ENCODE measurements at places on chromosomes 1 and 21.

DNA sequence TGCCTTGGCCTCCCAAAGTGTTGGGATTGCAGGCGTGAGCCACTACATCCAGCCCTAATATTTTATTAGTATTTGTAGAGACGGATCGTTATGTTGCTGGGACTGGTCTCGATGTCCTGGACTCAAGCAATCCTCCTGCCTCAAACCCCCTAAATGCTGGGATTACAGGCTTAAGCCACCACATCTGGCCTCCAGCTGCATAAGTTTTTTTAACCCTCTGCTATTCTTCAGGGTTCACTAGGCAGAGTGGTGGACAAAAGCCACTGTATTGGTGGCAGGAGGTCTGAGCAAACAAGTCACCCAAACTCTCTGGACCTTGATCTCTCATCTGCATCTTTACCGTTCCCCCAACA is 10.1 kb upstream of the CLIC4 start:
- no peak for DNase-seq

DNA sequence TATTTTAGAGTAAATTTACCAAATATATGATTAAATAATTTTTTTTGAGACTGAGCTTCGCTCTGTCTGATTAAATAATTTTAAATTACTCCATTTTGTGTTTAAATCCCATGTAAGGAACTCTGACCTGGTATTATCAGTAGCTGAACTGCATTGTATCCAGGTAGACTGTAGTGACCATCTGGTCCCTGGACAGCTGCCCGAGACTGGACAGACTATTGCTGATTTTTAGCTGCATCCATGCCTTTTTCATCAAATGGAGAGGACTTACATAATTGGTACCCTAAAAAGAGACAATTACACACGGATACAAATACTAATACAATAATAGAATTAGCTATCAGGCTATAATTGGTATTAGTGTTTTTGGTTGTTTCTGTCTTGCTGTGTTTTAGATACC is 20.6 kb downstream of the OLFM3 start:
- DNase-seq = no peak

DNA sequence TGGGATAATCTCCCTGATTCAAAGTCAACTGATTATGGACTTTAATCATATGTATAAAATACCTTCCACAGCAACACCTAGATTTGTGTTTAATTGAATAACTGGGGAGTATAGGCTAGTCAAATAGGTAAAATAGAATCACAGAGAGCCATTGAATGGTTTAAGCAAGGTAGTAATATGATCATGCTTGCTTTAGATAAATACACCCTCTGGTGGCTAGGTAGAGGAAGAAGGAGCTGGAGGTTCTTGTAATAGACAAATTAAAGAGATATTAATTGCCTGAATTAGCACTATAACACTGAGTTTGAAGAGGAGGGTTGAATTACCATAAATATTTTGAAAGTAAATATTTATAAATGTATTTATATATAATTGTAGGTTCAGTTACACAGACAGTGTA is 40.3 kb downstream of the DIRAS3 start:
- DNase-seq = no peak

DNA sequence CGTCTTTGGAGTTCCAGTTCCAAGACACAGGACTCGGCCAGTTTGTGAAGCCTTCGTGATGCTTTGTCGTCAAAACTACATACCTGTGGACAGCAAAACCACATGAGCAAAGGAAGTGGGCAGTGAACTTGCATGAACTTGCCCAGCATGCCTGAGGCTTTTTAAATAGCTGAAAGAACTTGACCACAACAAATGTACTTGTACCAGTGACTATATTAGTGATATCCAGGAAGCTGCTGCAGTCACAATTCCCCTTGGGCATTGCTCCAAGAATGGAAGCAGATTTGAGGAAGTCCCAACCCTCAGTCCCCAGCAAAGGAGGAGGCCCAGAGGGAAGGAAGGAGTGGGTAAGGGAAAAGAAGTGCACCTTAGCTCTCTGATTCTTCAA is 2.6 kb downstream of the FUCA1 start:
- no peak for DNase-seq

DNA sequence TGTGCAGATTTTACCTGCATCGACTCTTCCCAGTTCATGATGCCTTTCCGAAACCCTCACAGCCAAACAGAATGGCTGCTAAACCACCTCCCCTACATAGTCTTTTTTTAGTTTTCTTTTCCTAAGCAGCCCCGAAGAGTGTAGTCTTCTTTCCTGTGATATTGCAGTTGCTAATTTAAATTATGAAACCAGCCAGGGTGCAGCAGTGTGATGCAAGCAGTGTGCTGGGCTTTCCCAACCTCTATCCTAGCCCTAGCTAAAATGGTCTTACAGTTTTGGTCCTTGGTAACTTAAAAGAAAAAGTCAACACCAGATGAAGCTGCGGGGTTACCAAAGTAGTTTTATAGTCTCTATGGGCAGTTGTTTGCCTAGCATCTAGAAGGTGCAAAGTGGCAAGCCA is 82.0 kb upstream of the GCLM start:
- DNase-seq = no peak

DNA sequence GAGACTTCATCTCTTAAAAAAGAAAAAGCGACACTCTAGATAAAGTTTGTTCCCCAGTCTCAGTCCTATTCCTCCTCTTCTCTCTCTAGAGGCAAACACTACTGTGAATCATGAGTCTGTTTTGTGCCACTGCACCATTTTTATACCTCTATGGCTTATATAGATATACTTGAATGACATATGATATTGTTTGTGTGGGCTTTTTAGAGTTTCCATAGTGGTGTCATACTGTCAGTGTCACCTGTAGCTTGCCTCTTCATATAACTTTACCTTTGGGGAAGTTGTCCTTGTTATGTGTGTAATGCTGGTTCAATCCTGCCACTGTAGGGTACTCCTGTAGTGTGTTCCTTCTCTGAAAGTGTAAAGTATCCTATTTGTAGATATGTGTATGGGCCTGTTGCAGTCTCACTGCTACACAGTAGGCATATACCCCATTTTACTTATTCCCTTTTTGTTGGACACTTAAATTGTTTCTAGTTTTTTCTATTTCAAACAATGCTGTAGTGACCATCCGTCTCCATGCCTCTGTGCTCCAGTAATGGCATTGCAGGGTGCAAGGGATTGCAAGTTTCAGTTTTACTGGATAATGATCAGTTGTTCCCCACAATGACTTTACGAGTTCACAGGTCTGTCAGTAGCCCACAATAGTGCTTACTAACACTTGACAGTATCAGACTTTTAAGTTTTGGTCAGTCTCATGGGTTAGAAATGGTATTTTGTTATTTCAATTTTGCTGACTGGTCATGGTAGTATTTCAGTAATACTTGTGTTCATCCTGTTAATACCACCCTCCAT is 2.7 kb downstream of the PRMT2 start:
- no peak for DNase-seq

DNA sequence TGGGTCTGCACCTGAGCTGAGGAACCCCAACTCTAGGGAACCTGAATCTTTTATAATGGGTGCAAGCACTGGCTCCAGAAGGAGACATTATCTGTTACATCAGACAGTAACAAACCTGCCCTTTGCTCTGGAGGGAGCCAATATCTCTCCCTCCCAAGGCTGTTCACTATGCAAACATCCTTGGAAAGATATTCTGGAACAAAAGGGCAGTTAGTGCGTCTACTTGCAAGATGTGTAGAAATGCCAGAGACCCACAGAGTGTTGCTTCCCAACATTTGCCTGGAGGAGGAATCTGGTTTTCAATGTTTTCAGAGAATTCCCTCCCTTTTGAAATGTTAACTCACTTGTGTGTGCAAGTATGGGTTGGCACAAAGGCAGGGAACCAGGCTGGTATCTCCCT is 31.9 kb downstream of the UMODL1 start:
- no peak for DNase-seq

- DNase-seq = no peak
Observed at GRCh38 chr21:28636752-28637691, 355.7 kb downstream of the LTN1 start.

DNA sequence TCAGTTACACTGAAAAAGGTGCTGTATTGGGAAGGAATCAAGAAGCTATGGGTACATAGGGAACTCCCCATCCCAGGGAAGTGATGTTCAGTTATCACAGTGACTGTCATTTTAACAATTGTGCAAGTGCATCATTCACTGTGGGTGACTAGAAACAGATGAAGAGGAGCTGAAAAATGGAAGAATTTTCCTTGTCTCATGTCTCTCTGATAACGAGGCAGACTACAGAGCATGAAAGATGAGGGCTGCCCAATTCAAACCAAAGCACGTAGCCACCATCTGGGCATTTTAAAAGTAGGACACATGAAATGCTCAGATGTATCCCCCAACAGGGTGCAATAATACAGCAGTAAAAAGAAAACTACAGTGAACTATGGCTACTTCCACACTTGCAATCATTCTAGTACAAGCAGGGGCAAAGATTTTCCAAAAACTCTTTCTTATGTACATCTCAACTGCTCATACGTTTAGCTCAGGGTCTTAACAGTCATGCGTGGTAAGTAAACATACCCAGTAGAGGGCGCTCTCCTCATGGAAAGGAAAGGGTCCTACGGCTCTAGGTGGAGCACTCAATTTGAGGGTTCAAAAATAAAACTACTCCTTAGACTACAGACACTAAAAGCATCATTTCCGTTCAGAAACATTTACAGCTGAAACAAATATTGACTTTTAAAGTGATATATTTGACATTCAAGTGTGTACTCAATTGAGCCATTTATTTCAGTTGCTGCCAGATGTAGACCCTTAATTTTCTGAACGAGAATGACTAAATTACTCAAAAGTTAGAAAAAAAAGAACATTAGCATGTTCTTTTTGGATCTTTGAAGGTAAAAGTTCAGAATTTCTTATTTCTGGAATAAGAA is 143.2 kb downstream of the KCTD3 start:
- no peak for DNase-seq

- no peak for DNase-seq
Observed at GRCh38 chr1:238088560-238089290, 198.0 kb upstream of the ZP4 start.

DNA sequence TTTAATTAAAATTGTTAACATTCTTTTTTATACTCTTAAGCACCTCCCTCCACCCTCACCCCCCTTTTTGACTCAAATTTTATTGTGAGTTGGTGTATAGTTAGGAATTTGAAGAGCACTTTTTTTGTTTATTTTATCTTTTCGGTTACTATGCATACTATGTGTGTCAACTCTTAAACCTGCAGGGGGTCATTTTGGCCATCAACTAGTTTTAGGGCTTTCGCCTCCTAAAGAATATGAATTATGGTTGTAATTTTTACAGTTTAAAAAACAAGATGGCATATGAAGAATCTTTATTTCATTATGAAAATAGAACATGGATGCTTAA is 9.7 kb downstream of the BACH1 start:
- no peak for DNase-seq

GRCh38 chr1:231694465-231695077 is 68.0 kb downstream of the DISC1 start:
- no peak for DNase-seq

- DNase-seq = no peak
Observed at GRCh38 chr1:183039330-183039729, 16.1 kb downstream of the LAMC1 start.

GRCh38 chr1:212920896-212921295 is 29.4 kb upstream of the VASH2 start:
- no peak for DNase-seq

DNA sequence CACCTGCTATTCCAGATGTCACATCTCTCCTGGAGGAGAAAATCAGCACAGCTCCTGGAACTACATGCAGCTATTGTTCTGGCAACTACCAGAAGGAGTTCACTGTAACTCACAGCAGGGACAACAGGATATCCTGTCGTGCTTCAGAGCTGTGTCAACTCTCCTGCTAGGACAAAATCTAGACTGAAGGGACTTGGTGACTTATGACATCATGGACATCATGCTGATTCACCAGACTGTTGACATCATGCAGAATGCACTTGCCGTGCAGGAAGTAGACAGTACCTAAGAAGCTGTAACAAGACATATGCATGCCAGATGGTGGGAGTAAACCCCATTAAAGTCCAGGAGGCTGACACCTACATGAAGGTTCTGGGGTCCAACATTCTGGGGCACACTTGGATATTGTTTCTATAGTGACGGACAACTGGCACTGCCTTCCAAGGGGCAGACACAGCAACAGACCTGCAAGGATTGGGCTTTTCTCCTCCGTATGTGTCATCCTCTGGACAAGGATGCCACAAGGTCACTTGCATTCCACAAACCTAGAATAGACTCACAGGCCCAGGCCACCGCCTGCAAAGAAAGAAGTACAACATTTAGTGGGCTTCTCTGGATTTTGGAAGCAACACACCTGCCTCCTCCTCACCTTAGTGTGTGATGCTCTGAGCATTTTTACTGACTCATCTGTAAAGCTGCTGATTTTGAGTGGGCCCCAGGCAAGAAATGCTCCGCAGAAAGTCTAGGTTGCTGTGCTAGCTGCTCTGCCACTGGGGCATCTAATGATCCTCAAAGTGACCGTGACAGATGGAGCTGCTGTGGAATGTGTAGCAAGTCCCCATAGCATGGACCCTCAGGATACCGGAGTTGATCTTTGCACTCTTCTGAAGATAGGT is 249.2 kb downstream of the MATN1 start:
- no peak for DNase-seq

GRCh38 chr1:88503646-88504045 is 180.4 kb upstream of the PKN2 start:
- no peak for DNase-seq

- no peak for DNase-seq
Observed at GRCh38 chr1:231677442-231677841, 50.9 kb downstream of the DISC1 start.

DNA sequence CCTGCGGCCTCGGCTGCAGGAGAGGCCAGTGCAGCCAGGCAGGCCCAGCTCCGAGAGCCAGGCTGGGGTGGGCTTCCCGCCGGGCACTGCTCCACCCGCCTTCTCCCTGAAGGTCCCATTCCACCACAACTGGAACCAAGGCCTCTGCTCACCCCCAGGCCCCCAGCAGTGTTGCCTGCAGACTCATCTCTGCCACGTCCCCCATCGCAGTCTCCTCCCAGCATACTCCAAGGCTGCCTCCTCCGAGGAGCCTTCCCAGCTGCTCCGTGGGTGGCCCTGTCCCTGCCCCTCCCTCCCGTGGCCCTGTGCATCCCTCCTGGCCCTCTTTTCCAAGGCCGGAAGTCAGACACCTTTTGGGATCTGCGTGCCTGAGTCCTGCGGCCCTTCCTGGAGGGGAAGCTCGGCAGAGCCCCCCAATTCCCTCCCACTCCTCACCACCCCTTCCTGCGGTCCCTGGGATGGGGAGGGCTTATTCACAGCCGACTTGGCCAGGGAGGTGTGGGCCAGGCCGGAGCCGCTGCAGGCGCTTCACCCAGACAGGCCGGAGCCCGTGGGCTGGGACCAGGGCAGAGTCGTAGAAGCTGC is 47.6 kb downstream of the SLX9 start:
- DNase-seq = no peak

DNA sequence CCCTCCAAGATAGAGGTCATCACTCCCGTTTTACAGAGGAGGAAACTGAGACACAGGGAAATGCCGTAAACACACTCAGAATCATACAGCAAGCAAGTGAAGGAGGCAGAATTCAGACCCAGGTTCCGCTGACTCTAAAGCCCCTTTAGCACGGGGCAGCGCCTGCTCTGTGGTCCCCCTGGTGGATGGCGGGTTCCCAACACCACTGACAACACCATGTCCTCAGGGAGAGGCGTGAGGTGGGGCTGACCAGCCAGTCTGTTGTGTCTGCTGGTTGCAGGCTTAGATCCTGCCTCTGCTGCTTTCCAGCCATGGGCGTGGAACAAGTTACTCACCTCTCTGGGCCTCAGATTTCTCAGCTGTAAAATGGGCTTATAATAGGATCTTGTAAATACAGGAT is 617.3 kb downstream of the MATN1 start:
- DNase-seq = no peak

GRCh38 chr1:203475012-203475981 is at the start of gene PRELP:
Gene PRELP, plus strand, starts transcription at chr1:203475806. Its CDS starts 7,379 bp downstream, at chr1:203483185.
- DNase-seq = no peak

GRCh38 chr1:6025269-6026094 is 20.2 kb upstream of the KCNAB2 start:
- peak; percentile 16 for DNase-seq
